ENCODE measurements at places on chromosomes 16 and 17. TPM values are rescaled to one million over a fixed set of nuclear protein-coding genes. Genes with fewer than 3 reads are reported as not detected.

The GNAO1 gene
- not detected for total RNA-seq

The HYDIN gene
- total RNA-seq, result not detected

The CCDC92B gene
- total RNA-seq, result not detected

The PTX4 gene
- 0.31 TPM for total RNA-seq

The FOXN1 gene
- not detected for total RNA-seq

The MMP2 gene
- 768 TPM for total RNA-seq

The CDK5R1 gene
- 3.9 TPM for total RNA-seq

The GP1BA gene
- not detected for total RNA-seq
